ENCODE measurements at places on chromosomes 6 and 20.

DNA sequence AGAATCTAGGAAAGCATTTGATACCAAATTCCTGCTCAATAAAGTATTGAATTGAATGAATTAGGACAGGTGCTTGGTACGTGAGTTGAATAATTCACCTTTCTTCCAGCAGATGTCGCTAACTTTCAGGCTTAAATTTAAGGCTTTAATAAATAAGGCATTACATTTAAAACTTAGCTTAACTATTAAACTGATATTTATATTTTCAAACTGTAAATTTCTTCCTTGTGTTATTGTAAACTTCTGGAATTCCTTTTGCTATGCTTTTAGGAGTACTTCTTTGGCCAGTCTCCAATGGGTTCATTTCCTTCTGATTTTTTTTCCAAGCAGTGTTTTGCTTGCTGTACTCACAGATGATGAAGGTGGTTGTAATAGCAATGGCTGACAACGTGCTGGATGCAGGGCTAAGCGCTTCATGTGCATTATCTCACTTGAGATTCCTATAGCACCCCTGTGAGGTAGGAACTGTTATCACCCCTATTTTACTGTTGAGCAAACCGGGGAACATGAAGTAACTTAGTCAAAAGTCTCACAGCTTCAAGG, 71.3 kb upstream of the SLC2A12 start:
- no peak for DNase-seq

GRCh38 chr20:63320616-63321147, 27.7 kb downstream of the COL20A1 start:
- DNase-seq = no peak

GRCh38 chr6:44676246-44676790, 288.8 kb downstream of the CDC5L start:
- no peak for DNase-seq

DNA sequence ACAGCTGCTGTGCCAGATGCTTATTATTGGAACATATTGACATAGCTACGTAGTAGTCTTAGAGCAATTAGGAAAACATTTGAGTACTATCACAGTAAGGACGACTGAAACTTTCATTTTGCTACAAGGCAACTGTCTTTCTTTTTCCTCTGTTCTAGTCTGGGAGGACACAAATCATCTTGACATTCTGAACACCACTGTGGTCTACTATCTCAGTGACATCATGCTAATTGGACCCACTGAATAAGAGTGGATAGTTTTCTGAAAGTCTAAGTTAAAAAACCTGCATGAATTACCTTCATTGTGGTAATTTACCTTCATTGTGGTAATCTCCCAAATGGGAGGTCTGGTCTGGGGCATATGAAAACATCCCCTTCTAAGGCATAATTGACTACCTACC, 163.3 kb upstream of the MOCS1 start:
- DNase-seq = no peak

- DNase-seq = no peak
Observed at GRCh38 chr6:116238083-116238482, 15.8 kb downstream of the TSPYL4 start.

GRCh38 chr6:37714836-37715420, 17.2 kb upstream of the MDGA1 start:
- no peak for DNase-seq

DNA sequence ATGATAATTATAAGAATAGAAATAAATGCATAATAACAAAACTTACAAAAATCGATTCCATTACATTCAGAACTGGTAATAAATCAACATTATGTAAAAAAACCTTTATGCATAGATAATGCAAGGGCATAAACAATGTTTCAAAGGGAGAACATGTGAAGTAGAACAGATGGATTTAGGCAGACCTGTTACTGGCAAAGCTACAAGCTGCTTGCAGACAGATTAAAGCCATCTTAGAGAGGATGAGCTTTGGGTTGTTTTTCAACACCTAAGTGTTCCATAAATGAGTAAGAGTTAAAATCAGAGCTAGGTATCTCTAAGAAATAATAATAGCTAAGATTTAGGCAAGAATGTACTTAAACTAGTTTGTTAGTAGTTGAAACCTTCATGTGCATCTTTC, 37.2 kb downstream of the SNAP25 start:
- no peak for DNase-seq

GRCh38 chr6:5053038-5053437, 32.1 kb upstream of the PPP1R3G start:
- DNase-seq = no peak

DNA sequence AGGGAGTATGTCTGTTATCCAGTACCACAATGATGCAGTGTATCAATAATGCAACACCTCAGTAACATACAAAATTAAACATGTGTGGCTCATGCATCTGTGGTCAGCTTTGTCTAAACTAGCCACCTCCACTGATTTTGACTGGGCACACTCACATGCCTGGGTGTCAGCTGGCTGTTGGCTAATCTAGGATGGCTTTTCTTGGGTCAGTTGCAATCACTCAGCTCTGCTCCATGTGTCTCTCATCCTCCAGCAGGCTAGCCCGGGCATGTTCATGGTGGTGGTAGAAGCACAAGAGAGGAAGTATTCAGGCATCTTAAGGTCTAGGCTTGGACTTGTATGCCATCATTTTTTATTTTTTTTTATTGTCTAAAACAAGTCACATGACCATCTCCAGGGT, 59.3 kb upstream of the JAG1 start:
- DNase-seq = no peak

GRCh38 chr6:152858141-152858540, 107.5 kb downstream of the VIP start:
- DNase-seq = no peak

- DNase-seq = no peak
Observed at GRCh38 chr6:75863001-75863400, 114.0 kb downstream of the MYO6 start.

DNA sequence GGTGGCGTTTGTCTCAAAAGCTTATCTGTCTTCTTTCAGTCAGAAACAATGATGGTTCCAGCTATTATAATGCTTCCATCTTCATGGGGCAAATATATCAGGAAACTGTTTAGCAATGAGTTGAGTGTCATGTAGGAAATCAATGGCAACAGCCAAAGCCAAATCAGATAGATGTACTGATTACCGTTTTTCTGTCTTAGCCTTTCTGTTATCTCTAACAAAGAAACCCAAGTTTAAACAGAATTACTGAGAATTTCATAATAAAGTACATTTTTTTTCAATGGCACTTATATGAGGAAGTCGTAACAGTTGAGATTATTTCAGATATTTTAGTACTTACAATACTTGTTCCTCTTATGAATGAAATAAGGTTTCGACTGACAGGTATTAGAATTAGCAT, 1.2 kb downstream of the NOX3 start:
- DNase-seq = no peak
